NCI-H510A treated with DMSO at 0.1 percent for 48 hours (cell line): ENCODE measurements at places on chromosomes 16 and 17.

DNA sequence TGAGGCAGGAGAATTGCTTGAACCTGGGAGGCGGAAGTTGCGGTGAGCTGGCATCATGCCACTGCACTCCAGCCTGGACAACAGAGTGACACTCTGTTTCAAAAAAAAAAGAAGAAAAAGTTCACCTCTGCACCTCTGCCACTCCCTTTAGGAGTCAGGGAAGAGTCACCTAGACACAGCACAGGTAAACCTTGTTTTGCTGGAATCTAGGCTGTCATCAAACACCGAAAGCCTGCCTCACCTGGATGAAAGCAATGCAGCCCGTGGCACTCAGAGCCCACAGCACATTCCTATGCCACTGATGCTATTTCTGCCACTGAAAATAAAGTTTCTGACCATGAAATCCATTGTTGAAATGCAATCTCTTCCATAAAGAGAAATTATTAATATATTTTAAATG is 22.2 kb downstream of the CFAP52 start:
- no peak for DNase-seq

GRCh38 chr17:60901806-60902205 is 224.2 kb downstream of the BCAS3 start:
- no peak for DNase-seq

DNA sequence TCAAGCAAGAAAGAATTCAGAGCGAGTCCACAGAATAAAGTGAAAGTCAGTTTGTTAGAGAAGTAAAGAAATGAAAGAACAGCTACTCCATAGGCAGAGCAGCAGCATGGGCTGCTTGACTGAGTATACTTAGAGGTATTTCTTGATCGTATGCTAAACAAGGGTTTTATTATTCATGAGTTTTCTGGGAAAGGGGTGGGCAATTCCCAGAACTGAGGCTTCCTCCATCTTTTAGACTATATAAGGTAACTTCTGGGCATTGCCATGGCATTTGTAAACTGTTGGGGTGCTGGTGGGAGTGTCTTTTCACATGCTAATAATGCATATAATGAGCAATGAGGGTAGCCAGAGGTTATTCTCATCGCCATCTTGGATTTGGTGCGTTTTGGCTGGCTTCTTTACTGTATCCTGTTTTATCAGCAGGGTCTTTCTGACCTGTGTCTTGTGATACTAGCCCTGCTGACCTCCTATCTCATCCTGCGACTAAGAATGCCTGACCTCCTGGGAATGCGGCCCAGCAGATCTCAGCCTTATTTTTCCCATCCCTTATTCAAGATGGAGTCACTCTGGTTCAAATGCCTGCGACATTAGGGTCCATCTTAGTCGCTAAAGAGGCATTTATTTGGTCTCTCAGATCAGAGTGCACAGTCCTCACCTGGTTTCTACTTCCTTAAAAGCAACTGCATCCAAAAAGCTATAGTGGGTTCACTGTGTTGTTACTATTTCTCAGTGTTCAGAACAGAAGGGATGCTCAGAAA is 100.6 kb upstream of the CACNG5 start:
- DNase-seq = no peak

DNA sequence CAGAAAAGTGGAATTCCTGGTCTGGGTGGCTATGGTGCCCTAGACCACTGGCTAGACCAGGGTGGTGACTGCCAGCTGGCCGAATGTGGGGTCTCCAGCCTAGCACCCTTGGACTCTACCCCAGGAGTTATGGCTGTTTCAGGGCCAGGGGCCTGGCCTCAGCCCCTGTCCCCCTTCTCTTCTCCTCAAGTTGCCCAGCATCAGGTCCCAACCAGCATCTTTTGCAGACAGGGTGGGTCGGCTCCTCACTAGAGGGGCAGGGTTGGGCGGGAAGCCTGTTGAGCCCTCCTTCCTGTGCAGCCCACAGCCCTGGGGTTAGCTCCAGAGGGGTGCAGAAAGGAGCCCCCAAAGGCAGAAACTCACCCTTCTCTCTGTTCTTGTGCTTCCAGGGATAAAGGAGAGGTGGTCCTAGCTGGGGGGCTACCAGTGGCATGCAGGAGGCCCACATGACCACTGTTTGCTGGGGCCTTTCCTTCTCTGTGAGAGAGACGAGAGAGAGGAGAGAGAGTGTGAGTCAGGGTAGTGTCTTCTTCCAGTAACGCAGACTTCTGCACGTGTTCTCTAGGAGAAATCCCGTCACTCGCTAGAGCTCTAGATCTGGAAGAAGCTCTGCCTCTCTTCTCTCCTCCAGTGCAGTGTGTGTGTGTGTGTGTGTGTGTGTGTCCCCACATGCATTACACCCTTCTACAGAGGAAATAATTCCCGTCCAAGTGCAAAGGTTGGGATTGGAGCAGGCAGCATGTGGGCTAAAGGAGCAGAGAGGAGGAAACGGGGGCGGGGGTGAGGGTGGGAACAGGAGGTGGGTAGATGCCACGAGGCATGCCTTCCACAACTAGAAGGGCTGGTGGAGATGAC is 209.4 kb downstream of the SEC14L1 start:
- DNase-seq = no peak

DNA sequence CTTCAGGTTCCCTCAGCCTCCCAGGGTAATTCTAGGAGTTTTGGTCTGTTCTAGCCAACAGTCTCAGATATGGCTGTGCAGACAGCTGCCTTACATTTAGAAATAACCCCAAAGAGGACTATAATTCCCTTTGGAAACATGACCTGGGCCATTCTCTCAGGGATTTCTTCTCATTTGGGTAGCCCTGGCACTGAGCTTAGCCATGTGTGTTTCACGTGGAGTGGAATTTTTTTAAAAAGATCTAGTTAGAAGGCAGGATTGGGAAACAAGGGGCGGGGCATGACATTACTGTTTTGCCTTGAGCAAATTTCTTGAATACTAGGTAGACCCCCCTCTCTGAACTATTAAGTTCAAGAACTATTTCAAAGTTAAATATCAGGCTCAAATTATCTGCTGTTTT is 29.6 kb upstream of the MRC2 start:
- DNase-seq = no peak

DNA sequence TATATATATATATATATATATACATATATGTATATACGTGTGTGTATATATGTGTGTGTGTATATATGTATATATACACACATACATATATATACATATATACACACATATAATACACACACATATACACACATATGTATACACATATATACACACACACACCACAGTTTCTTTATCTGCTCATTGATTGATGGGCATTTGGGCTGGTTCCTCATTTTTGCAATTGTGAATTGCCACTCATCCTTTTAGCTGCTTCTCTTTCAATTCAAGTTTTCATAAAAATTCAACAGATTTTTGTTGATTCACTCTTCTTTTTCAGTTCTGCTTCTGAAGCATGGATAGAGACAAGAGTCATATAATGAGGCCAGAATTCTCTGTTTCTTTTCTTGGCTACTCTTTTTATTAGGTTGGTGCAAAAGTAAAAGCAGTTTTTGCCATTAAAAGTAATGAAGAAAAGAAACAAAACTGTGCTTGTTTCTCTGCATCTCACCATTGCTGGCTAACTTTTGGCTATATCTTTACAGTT is 44.5 kb downstream of the SLFN5 start:
- DNase-seq = no peak

GRCh38 chr16:86502856-86503748 is 7.2 kb upstream of the FOXF1 start:
- no peak for DNase-seq

DNA sequence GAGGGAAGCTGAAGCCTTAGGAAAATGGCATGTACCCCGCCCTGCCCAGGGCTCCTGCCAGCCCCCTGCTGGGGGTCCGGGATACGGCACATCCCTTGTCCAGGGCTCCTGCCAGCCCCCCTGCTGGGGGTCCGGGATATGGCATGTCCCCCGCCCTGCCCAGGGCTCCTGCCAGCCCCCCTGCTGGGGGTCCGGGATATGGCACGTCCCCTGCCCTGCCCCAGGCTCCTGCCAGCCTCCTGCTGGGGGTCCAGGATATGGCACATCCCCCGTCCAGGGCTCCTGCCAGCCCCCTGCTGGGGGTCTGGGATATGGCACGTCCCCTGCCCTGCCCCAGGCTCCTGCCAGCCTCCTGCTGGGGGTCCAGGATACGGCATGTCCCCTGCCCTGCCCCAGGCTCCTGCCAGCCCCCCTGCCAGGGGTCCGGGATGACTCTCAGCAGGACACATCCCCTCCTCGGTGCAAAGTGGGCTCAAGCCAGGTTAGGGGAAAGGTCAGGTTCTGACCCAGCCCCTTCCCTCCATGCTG is 43.2 kb downstream of the RPH3AL start:
- DNase-seq = no peak

- no peak for DNase-seq
Observed at GRCh38 chr16:81565321-81566028, 120.9 kb downstream of the CMIP start.

- DNase-seq = no peak
Observed at GRCh38 chr17:83199500-83200201, 120.2 kb downstream of the METRNL start.

GRCh38 chr16:13436641-13437412 is 483.1 kb upstream of the ERCC4 start:
- DNase-seq = no peak

- no peak for DNase-seq
Observed at GRCh38 chr16:83606486-83607030, 201.2 kb upstream of the HSBP1 start.

GRCh38 chr16:2365397-2366294 is 25.1 kb upstream of the ABCA3 start:
- no peak for DNase-seq

GRCh38 chr16:87698241-87698640 is 67.5 kb downstream of the KLHDC4 start:
- DNase-seq = no peak

DNA sequence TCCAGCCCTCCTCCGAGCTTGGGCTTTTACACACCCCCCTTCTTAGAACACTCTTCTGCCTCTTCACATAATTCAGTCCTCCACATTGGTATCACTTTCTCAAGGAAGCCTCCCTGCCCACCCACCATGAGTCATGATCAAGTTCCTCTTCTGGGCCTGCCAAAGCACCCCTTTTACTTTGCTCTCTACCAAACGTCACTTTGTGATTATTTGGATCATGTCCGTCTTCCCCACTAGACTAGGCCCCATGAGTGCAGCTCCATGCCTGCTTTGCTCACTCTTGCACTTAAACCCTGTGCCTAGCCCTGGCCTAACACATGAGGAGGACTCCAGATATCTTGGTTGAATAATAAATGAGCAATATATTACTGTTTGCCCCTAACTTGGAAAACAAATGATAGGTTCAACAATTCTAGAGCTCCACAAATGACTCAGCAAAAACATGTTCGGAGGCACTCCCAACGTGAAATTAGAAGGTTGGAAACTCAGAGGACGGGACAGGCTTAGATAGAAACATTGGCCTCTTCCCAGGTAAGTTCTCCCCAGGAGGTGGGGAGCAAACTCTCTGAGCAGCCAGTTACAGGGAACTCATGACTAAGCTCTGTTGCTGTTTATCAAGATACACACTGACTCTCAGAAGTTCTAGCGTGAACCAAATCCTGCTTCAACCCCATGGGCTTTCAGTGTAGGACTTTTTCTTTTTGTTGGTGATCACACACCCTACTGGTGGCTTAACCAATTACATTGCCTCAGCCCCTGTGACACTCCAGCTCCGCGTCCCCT is 28.3 kb downstream of the G6PC1 start:
- peak; percentile 47 for DNase-seq

GRCh38 chr16:47779201-47780016 is 318.3 kb downstream of the PHKB start:
- DNase-seq = no peak

DNA sequence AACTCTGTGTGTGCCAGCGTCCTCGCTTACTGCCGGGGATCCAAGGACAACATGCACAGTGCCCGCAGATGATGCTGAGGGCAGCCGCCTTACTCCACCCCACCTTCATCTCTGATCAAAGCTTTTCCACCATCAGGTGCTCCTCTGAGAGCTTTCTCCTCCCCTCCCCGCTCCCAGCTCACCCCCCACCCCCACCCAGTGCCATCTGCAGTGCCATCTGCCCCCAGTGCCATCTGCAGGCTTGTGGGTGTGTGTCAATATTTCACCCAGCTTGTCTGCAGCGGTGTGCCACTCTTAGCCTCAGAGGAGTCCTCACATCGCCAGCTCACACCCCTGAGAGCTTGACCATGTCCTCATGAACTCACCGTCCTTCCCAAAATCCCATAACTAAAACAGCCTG is 98.2 kb upstream of the NOL11 start:
- DNase-seq = no peak

GRCh38 chr17:1762901-1763898 is 1.3 kb downstream of the SERPINF1 start:
- no peak for DNase-seq

DNA sequence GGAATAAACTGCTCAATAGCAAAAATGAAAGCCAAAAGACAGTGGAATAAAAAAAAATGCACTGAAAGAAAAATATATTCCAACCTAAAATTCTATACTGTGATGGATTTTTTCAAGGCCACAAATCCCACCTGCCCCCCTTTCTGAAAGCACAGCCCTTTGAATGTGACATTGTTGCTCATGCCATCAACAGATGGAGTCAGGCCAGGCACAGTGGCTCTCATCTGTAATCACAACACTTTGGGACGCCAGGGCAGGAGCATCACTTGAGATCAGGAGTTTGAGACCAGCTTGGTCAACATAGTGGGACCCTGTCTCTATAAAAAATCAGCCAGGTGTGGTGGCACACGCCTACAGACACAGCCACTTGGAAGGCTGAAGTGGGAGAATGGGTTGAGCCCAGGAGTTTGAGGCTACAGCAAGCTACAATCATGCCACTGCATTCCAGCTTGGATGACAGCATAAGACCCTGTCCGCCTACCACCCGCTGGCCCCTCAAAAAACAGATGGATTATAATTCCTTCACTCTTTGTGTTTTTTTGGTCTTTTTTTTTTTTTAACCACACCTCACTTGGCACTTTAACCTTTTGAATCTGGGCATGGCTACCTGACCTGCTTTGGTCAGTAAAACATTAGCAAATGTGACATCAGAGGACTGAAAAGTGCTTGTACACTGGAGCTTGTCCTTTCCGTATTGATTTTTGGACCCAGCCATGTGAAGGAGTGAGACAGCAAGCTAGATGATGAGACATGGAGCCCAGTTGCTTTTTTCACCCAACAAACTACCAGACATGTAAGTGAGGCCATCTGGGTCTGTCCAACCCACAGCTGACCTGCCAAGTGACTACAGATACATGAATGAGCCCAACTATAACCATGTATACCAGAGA is 36.3 kb downstream of the GLG1 start:
- DNase-seq = no peak

- no peak for DNase-seq
Observed at GRCh38 chr17:57438066-57438731, 181.9 kb downstream of the MSI2 start.

DNA sequence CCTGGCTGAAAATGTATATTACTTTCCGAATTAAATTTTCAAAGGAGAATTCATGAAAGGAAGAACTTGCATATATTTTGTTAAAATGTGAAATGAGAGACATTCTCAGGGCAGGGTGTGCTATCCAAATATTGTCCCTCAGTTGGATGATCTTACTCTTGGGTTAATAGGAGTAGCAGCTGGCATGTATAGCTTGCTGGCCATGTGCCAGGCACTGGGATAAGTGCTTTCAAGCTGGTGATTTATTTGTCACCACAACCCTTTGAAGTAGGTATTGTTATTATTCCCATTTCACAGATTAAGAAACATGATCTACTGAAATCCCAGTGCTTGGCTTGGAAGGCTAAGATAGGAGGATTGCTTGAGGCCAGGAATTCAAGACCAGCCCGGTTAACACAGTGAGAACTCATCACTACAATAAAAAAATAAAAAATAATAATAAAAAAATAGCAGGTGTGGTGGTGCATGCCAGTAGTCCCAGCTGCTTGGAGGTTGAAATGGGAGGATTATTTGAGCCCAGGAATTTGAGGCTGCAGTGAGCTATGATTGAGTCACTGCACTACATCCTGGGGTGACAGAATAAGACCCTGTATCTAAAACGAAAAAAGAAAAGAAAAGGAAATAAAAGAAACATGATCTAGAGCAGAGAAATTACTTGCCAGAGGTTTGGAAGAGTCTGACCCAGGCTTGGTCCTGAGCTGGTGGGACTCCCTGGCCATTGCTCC is 11.6 kb upstream of the MPHOSPH6 start:
- peak; percentile 50 for DNase-seq
